ENCODE measurements at places on chromosomes 16 and 17. TPM values are rescaled to one million over a fixed set of nuclear protein-coding genes. Genes with fewer than 3 reads are reported as not detected.

GRCh38 chr16:17448640-17449638 is 21.8 kb downstream of the XYLT1 start:
- no peak for DNase-seq

RHBDF1 gene
- total RNA-seq, result 62.9 TPM

- no peak for DNase-seq
These were observed 22.4 kb downstream of the MIS12 start for GRCh38 chr17:5508810-5509209.

SULT1A1 gene
- total RNA-seq, result 98.8 TPM

- DNase-seq, result no peak
These were observed 151.6 kb downstream of the NPIPB11 start for GRCh38 chr16:29254676-29255495.

GRCh38 chr17:76720941-76721340 is 5.5 kb downstream of the JMJD6 start:
- no peak for DNase-seq

DNA sequence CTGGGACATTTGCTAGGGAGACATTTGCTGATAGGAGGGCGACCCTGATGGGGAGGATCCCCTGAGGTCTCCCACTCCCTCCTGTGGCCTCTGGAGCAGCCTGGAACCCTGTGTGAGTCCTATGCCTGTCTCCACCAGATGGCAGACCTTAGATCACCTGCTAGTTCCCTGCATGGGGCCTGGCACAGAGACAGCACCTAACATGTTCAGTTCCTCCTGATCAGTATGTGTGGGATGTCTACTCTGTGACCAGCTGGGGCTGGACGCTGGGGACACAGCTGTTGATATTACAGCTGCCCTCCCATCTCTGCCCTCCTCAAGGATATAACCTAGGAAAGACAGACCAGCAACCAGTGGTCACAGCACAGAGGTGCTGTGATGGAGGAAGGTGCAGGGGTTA is 1.1 kb upstream of the ADCY7 start:
- no peak for DNase-seq

CCDC144A gene
- total RNA-seq, result 5.5 TPM

DNA sequence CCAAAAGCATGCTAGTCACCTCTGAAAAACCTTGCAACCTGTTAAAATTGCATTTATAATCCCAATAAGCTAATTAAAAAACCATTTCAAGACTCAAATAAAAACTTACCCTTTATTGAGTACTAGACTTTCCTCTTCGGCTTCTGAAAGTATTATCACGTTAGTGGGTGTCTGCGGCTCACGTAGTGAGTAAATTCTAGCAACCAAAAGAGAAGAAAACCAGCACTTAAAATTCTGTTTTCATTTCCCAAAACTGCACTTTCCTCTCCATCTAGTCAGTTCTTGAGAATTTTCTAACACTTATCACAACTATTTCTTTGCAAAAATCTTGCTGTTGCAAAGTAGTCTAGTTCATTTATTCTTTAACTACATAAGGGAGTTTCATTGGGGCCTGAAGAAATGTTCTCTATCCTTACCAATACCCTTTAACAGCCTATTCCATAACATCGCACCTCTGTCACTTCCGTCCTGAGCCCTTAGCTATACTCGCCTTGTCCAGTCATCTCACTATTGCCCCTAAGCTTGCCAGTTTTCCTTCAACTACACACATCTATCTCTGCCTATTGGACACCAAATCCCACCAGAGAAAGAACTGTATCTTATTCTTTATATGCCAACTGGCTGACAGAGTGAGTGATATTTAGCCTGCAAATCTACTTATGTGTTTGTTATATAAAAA is 8.7 kb downstream of the NUP88 start:
- no peak for DNase-seq

DNA sequence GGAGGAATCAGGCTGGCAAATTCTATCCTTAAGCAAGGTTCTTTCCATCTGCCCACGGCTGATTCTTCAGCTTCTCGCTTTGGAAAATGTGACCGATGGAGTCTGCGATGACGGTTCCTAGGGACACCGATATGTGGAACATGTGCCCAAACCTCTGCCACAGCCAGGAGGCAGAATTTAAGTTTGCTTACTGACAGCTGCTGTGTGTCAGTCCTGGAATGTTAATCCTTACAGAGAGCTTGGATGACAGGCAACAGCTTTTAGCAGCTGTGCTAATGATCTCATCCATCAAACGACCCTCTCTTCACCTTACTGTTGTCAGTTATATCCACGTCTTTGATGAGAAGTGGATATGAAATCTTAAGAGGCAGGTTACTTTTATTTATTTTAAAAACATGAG is 11.4 kb upstream of the MYH13 start:
- no peak for DNase-seq

DNA sequence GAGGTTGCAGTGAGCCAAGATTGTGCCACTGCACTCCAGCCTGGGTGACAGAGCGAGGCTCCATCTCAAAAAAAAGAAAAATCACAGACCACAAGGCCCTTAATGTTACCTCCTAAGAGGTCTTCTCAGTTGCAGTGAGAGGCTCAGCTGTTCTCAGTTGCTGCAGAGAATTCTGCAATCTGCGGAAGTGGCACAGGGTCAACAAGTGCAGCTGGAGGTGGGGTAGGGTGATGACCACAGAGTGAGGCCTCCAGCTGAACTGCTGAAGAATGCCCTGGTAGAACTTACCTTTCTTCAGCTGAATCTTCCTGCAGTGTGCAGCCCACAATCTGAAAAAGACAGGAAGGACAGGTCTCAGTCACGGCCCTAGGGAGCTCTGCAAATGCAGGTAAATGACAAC is 26.3 kb downstream of the CNTNAP1 start:
- DNase-seq, result no peak

CD300E gene
- not detected for total RNA-seq

GRCh38 chr17:58530655-58531054 is 16.2 kb upstream of the MTMR4 start:
- no peak for DNase-seq

AGRP gene
- not detected for total RNA-seq

DNA sequence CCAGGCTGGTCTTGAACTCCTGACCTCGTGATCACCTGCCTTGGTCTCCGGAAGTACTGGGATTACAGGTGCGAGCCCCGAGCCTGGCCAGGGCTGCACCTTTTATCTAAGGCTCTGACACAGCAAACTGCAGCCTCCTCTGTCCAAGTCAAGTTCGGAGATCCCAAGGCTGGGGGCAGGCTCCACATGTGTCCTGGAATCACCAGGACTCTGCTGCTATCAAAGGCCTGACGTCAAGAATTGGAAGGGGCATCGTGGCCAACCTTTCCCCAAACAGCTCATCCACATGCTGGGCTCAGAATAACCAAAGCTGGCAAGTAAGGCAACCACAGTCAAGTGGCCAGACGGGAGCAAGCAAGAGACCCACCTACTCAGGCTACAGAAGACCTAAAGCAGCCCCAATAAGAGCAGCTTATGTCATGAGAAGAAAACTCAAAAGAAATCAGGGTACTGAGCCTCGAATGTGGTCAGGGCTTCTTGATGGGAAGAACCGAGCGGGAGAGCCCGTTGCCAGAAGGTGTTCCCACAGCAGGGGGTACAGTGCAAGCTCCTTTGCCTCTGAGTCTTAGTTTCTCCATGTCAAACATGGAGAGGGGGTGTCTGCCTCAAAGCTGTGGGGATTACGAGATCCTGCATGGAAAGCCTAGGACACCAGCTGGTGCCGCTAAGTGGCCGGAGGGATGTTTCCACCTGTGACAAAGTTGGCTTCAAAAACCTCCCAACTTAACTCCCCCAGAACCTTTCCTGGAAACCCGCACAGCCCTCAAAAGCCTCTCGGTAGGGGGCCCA is 7.9 kb downstream of the MYBBP1A start:
- DNase-seq, result no peak

HBA2 gene
- not detected for total RNA-seq

- no peak for DNase-seq
These were observed 1231.8 kb downstream of the CDH11 start for GRCh38 chr16:63890081-63890480.

CD300LB gene
- total RNA-seq, result not detected

DNA sequence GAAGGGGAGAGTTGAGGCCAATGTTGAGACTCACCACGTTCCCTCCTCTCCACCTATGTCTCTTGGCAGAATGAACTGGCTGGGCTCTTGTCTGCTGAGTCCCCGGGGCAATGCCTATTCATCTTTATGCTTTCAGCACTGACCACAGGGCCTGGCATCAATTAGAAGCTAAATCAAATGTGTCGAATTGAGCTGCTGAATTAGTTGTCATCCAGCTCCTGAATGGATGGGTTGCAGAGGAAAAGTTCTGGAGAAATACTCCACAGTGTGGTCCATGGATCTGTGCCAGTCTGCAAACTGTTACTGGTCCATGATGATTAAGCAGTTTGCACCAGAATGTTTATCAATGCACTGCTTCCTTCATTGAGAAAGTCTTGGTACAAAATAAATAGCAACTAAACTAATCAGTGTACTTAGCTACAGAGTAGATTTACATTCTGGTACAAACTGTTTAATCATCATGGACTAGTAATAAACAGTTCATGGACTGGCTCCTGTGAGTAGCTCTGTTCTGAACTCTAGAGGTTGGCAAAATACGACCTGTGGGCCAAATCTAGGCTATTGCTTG is 4.6 kb downstream of the CNGB1 start:
- no peak for DNase-seq
